ENCODE measurements at places on chromosomes 4 and X.

DNA sequence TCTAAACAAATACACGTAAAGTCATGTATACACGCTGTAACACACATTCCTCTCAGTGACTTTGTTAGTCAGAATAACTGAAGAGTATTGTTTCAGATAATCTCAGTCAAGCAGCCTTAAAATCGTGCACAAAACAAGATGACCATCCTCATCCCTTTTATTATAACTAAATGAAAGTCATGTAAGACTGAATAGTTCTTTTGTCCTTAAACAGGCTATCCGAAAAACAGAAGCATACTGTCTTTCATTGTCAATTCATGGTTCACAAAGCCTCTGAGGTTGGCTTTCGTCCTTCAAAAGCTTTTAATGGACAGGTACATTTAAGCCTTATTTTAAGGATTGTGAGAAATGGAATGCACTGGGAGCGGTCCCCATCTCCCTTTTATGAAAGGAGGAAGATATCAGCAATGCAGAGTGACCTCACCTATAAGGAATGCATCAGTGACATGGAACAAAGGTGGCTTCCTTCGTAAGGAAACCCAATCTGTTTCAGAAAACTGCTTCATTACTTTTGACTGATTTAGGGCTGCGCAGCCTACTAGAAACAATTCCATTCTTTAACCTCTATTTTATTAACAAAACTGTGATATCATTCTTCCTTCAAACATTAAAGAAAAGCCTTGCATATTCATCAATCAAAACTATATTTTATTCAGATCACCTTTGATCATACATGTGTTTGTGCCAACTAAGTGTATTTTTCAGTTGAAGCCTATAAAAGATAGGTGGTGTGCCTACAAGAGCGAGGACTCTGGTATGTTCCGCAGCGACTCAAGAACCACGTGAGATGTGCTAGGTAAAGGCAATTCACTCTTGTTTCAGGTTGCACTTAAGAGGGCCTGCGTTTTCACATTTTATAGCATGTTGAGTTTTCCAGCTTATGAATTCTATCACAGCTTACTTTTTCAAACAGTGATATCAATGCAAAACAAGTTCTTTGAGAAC is 19.2 kb downstream of the SH3RF1 start:
- no peak for DNase-seq

DNA sequence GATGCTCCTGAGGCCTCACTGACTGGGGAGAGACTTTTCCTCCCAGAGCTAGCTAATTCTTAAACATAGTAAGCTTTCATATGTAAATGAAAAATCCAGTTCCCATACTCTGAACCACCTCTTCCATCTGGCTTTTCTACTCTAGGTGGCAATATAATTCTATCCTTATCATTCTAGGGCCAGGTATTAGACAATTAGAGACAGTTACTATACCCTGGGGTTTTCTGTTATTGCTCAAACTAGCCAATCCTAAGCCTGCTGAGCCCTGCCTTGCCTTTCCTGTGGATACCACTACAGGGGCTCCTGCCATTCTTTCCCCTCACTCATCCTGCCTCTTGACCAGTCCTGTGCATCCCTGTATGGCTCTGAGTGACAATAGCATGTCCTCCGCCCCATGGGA is 552.0 kb downstream of the STIM2 start:
- DNase-seq = no peak

DNA sequence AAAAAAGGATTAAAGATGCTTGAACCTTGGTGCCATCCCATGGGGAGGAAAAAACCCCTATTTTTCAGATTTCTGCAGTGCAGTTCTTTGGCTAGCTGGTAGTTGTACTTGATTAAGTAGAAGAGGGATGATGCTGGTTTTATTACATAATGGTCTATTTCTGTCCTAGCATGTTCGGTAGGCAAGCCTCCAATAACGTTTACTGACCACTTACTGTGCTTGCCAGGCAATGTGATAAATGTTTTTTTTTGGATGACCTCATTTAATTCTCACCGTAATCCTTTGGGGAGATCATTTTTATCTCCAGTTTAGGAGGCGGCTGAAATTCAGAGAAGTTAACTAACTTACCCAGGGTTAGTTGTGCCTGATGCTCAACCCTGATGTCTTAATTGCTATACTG is 92.1 kb upstream of the RPA4 start:
- DNase-seq = no peak

- DNase-seq = no peak
Observed at GRCh38 chrX:115679460-115679859, 118.5 kb downstream of the PLS3 start.

GRCh38 chr4:147975325-147975724 is 243.4 kb downstream of the ARHGAP10 start:
- no peak for DNase-seq

DNA sequence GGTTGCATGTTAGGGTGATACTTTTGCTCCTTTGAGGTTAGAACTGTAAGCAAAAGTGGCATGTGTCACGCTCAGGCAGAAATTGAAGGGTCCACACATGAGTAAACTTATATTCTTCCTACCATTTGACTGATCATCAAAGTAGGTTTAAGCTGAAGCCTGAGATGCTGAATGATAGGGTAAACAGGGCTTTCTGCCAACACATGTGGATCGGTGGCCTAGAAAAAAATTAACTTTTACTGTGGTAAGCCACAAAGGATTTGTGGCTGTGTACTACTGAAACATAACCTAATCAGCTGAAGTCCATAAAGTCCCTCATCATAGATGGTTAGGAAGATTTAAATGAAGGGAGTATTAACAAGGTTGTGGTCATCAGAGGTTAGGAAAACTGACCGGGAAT is 1070.1 kb downstream of the STPG2 start:
- no peak for DNase-seq

GRCh38 chr4:123017636-123018395 is 95.4 kb upstream of the NUDT6 start:
- DNase-seq = no peak
